ENCODE measurements at places on chromosomes 13 and 19. TPM values are rescaled to one million over a fixed set of nuclear protein-coding genes. Genes with fewer than 3 reads are reported as not detected.

DNA sequence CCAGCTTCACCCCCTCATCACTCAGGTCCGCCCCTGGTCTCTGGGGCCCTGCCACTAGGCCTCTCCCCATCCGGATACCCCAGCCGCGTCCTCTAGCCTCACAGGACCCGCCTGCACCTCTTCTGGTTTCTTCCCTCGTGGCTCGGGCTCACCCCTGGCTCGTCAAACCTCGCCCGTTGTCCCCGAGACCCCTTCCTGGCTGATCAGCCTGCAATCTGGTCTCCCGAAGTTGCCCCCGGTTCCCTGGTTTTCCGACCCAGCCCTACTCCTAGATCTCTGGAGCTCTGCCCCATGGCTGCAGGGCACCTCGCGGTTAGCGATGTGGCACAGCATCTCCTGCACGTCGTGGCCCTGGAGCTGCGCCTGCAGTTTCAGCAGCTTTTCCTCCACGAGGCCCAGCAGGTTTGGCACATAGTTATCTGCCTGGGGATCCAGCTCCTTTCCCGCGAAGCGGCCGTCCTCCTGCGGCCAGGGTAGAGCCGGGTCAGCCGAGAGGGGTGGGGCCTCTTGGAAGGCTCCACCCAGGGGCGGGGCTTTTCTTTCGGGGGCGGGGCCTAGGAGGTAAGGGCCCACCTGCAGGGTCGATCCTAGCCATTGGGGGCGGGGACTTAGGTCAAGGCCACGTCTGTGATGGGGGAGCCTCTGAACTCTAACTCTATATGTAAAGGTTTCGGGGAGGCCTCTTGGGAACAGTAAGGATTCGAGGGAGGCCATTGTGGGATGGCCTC lies 2.4 kb upstream of the RGL3 start:
- H3K27ac ChIP-seq = no peak overlapping the region
- peaks cover 44% of the 10 kb centered on the region for H3K27me3 ChIP-seq
- no peak overlapping the region for H3K4me3 ChIP-seq
- no peaks in the 10 kb centered on the region for H3K36me3 ChIP-seq
- no peak for DNase-seq

- H3K4me3 ChIP-seq = no peak overlapping the region
- H3K36me3 ChIP-seq = no peaks in the 10 kb centered on the region
- no peak overlapping the region for H3K27ac ChIP-seq
- peaks cover 21% of the 10 kb centered on the region for H3K27me3 ChIP-seq
- no peak for DNase-seq
- H3K4me1 ChIP-seq = no peaks in the 10 kb centered on the region
Measured at GRCh38 chr19:3783660-3784584, 2.3 kb downstream of the MATK start.

The IGFL1 gene
- not detected for polyA plus RNA-seq

DNA sequence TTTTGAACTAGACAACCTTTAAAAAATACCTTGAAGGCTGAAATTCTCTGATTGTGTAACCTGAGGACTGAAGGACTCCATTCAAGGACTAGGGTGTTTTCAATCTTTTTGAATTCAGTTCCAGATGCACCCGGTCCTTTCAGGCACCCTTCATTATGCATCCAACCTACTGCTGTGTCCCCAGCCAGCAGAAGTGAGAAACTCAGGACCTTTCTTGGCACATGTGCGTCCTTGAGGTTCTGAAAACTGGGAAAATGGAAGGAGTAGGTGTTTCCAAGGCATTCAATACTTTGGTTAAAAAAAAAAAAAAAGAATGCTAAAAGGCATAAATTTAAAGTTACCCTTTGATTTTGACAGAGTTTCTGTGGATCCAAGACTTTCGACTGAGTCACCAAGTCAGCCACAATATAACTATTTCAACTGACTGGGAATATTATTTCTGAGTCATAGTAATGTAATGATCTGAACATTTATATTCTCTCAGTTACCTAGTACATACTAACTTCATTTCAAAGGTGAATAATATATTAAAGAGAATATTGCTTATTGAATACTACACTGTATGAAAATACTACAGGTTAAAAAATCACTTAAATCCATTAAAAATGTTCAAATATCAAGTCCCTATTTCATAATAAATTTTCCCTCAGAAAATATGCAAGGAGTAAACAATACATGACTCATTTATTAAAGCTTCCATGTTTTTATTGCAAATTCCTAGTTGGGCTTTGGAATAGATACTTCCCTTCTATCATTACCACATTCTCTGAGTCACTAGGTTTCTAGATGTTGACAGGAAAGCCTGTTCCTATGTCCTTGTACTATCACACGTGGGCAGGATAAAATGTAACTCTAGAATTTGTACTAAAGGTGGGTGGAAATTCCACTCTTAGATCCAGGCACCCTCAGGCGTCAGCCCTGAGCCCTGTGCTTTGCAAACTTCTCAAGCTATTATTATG lies 2.4 kb upstream of the ITGBL1 start:
- H3K4me3 ChIP-seq = no peak overlapping the region
- H3K36me3 ChIP-seq = no peaks in the 10 kb centered on the region
- no peaks in the 10 kb centered on the region for H3K27me3 ChIP-seq
- peak; percentile 93 for DNase-seq

- peak overlapping the region; percentile 58 for H3K4me3 ChIP-seq
- no peak for DNase-seq
- H3K36me3 ChIP-seq = peaks cover 17% of the 10 kb centered on the region
Measured at GRCh38 chr19:39410017-39410830, 2.2 kb upstream of the PLEKHG2 start.

All from IMR-90 (cell line).